Activated T-cell treated with anti-CD3 and anti-CD28 coated beads, Interleukin-2, amount 50 U/mL, for 24 hours (primary cell): ENCODE measurements at places on chromosomes 4 and X.

- DNase-seq, result no peak
Measured at GRCh38 chr4:122540838-122541237, 80.0 kb downstream of the IL21 start.

GRCh38 chr4:56940971-56941370 is 33.3 kb downstream of the REST start:
- no peak for DNase-seq

- DNase-seq, result no peak
Measured at GRCh38 chrX:13662355-13662791, 9.4 kb downstream of the TCEANC start.

DNA sequence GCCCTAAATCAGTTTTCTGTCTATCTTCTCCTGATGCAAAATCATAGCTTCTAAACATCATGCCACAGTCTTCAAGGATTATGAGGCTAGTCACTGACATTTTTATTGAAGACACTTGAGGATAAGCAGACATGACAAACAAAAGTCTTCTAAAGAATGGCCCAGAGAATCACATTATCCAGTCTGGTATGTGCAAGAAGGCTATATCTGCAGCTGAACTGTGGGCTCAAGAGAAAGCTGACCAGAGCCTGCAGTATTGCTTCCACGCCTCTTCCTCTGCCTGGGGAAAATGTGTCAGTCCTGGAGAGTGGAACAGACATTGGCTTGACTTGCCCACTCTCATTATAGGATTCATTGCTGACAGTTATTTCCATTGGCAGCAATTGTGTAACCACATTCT is 553.5 kb downstream of the SPOCK3 start:
- DNase-seq, result no peak

GRCh38 chr4:37595875-37596680 is 90.1 kb downstream of the RELL1 start:
- no peak for DNase-seq

DNA sequence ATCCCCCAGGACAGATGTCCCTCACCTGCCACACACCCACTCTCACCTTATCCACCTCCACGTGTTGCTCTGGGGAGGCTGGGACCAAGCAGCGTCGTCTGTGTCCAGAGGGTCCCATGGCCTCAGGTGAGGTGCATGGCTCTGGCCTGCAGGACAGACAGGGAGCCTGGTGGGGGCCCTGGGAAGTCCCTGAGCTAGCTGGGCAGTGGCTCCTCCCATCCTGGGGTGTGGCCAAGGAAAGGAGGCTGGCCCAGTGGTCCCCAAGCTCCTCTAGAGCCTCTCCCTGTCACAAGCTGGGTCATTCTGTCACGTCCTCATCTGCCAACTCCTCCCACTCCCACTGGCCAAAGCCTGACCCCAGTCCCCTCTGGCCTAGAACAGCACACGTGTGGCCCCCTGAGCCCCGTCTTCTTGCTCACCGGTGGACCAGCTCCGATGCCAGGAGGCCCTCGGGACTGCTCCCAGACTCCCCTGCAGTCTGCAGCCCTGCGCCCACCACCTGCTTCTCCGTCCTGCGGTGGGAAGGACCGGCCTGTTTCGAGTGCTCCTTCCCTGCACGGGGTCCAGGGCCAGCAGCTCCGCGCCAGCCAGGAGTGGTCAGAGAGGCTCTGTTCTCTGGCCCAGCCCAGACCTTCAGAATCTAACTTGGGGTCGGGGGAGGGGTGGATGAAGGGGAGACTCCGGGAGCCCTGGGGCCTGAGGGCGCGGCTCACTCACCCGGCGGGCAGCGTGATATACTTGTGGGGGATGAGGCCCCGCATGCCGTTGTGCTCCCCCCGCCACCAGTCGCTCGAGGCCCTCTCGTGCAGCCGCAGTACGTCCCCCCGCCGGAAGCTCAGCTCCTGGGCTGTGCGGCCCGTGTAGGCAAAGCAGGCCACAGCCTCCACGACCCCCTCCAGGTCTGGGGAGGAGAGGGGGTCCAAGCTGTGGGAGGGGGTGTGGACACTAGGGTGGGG is 4.8 kb downstream of the AVPR2 start:
- no peak for DNase-seq

DNA sequence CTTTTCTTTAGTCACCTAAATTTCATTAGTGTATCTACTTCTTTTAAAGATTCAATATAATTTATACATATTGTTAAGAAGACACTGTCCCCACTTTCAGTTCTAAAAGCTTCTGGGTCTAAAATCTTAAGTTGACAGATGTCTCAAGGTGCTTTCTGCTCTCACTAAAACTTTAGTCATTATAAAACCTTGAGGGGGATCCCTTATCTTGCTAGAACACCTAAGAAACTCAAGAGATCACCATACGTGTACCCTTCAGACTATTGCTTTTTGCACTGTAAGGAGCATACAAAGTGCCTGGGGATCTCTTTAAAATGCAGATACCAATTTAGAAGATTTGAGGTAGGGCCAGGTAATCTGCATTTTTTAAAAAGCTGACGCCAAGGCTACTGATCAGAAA is 30.1 kb downstream of the CYBB start:
- DNase-seq, result no peak

GRCh38 chr4:177451108-177451500 is 8.9 kb upstream of the AGA start:
- DNase-seq, result no peak

GRCh38 chr4:106594291-106594952 is 225.8 kb upstream of the GIMD1 start:
- no peak for DNase-seq

GRCh38 chr4:75189711-75190335 is 256.9 kb downstream of the PARM1 start:
- DNase-seq, result no peak

DNA sequence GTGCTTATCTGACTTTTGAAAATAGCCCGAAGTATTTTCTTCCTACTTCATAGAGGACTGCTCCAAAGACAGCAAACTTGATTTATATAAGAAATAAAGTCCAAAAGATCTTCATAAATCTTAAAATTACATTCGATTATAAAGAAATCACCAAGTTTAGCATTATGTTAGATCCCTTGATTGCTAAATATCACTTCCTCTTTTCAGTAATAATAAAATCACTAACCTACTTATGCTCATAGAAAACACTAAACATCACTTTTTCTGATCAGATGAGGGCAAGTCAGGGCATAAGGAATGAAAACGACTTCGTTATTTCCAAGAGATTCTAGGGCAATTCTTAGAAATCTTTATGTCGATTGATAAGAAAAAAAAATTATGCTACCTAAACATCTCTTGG is 32.0 kb downstream of the DYNLT3 start:
- no peak for DNase-seq

DNA sequence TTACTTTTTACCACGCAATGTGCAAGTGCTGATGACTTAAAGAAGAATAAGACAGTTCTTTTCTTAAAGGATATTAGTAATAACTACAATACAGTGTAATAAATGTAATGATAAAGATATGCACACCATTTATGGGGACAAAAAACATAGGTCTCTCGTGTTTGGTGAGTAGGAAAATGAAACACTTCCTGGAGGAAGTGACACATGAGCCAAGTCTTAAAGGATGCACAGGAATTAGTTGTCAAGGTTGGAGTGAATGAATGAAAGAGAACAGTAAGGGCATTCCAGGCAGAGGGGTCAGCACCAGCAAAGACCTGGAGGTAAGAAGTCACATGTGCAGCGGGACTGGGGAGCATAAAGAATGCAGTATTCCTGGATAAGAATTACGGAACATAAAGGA is 112.7 kb downstream of the SH3RF1 start:
- no peak for DNase-seq

- no peak for DNase-seq
Measured at GRCh38 chr4:102678107-102678506, 82.7 kb downstream of the MANBA start.

GRCh38 chr4:77699731-77700210 is 94.2 kb downstream of the CXCL13 start:
- no peak for DNase-seq

- no peak for DNase-seq
Measured at GRCh38 chr4:101141855-101142254, 205.5 kb downstream of the PPP3CA start.

- no peak for DNase-seq
Measured at GRCh38 chrX:23389196-23389792, 54.6 kb downstream of the PTCHD1 start.

- DNase-seq, result no peak
Measured at GRCh38 chr4:42566835-42567234, 90.1 kb downstream of the ATP8A1 start.
